ENCODE measurements at places on chromosomes 16 and 17. TPM values are rescaled to one million over a fixed set of nuclear protein-coding genes. Genes with fewer than 3 reads are reported as not detected.

HOXB7 gene
- polyA plus RNA-seq = not detected

CD19 gene
- 0.19 TPM for polyA plus RNA-seq

HBA2 gene
- polyA plus RNA-seq = not detected

TAT gene
- not detected for polyA plus RNA-seq

TMEM114 gene
- polyA plus RNA-seq = not detected

TP53TG3D gene
- polyA plus RNA-seq = 1.9 TPM

KRT28 gene
- not detected for polyA plus RNA-seq

GAST gene
- not detected for polyA plus RNA-seq

MYLK3 gene
- polyA plus RNA-seq = not detected

RHBDF1 gene
- 0.50 TPM for polyA plus RNA-seq

EVI2B gene
- 69.5 TPM for polyA plus RNA-seq

OTOA gene
- polyA plus RNA-seq = not detected

TXNDC17 gene
- polyA plus RNA-seq = 48.7 TPM

CCL18 gene
- polyA plus RNA-seq = not detected

ABCC12 gene
- polyA plus RNA-seq = not detected

TMIGD1 gene
- not detected for polyA plus RNA-seq

MGAT5B gene
- polyA plus RNA-seq = not detected

RNF112 gene
- not detected for polyA plus RNA-seq

ALOX15B gene
- not detected for polyA plus RNA-seq

CDH3 gene
- not detected for polyA plus RNA-seq

G6PC1 gene
- not detected for polyA plus RNA-seq

DNAAF8 gene
- polyA plus RNA-seq = 0.34 TPM

MAP2K6 gene
- 18.9 TPM for polyA plus RNA-seq

VTN gene
- polyA plus RNA-seq = not detected

PIPOX gene
- polyA plus RNA-seq = 1.5 TPM

KCNG4 gene
- not detected for polyA plus RNA-seq

HASPIN gene
- polyA plus RNA-seq = 0.28 TPM

FOXN1 gene
- polyA plus RNA-seq = not detected

CDH16 gene
- not detected for polyA plus RNA-seq

UTS2R gene
- not detected for polyA plus RNA-seq

PMFBP1 gene
- not detected for polyA plus RNA-seq

ZFP90 gene
- 25.2 TPM for polyA plus RNA-seq

MYH1 gene
- polyA plus RNA-seq = not detected

EXOC3L1 gene
- 0.20 TPM for polyA plus RNA-seq

GPR142 gene
- polyA plus RNA-seq = not detected

TP53TG3 gene
- polyA plus RNA-seq = not detected

MPP3 gene
- not detected for polyA plus RNA-seq

KRTAP4-6 gene
- polyA plus RNA-seq = not detected

KRTAP4-1 gene
- not detected for polyA plus RNA-seq

ZNF385C gene
- not detected for polyA plus RNA-seq

NKD1 gene
- polyA plus RNA-seq = 1.4 TPM

KIF18B gene
- polyA plus RNA-seq = not detected

CDIPT gene
- polyA plus RNA-seq = 91.3 TPM
